ENCODE measurements at places on chromosomes 4 and X.
A peak's percentile ranks its signal among the peaks of the same experiment; 100 is the strongest.

GRCh38 chrX:72296991-72297390 is 8.7 kb downstream of the CITED1 start:
- DNase-seq, result no peak

DNA sequence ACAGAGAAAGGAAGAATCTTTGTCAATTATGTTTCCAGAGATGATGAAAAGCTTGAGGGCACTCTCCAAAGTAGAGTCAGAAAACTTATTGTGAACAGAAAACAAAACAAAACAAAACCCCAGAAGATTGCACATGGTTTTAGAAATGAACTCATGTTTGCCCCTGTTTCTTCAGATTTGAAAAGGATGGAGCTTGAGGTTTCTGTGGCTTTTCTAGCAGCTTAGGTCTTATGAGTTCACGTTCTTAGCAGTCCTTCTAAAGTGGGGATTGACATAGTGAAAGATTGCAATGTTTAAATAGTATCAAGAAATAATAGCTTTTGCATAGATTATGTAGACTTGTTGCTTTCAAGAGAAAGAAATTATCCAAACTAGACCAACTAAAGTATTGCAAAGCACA is 421.8 kb downstream of the GBA3 start:
- no peak for DNase-seq

DNA sequence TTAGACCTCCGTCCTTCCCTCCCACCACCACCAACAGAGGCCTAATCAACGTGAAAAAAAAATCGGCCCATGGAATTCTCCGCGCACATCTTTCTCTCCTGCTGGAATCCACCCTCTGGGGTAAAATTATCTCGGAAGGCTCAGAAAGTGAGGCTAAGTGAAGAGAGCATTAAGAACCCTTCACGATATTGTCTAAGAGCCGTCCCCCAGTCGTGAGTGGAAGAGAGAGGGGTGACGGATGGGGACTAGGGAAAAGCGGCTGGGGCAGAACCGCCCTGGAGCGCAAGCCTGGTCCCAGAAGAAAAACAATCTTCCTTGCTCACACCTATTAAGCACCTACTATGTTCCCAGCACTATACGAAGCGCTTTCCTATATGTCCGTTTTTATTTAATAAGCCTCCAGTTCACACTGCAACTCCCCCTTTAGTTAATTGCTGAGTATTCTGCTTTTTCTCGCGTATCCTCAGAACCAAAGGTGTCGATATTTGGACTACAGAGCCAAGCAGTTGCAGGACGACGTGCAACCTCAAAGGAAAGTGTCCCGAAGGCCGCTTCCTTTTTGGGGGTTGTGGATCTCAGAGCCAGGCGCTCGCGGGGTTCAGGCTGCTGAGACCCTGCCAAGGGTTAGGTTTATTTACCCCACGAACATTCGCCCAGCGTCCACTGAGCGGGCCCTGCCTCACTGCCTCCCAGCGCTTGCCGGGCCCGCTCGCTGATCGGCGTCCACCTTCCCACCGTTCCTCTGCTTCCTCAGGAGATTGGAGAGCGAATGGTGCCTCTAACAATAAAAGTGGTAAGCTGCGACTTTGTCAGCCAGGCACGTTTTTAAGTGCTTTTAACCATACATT is 889 bp downstream of the MGARP start:
- DNase-seq, result no peak

GRCh38 chrX:9110808-9111207 is 76.9 kb upstream of the FAM9B start:
- no peak for DNase-seq

GRCh38 chr4:106691749-106692148 is 323.2 kb upstream of the GIMD1 start:
- DNase-seq, result no peak

DNA sequence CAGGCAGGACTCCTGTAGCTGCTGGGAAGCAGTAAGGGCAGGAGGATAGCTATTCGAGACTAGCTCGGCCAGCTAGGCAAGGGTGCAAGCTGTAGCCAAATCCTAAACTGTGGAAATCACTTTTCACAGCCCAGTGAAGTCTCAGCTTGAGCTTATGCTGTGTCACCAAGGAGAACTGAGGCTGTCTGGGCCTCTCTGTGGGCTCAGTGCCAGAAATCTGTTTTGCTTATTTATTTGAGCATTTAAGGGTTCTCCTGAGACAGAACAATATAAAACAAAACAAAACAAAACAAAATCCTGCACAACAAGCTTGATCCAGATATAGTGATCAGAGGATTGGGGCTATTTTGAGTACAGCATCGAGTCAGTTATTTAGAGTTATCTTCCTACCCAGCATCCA is 97.5 kb downstream of the FANCB start:
- DNase-seq, result no peak

DNA sequence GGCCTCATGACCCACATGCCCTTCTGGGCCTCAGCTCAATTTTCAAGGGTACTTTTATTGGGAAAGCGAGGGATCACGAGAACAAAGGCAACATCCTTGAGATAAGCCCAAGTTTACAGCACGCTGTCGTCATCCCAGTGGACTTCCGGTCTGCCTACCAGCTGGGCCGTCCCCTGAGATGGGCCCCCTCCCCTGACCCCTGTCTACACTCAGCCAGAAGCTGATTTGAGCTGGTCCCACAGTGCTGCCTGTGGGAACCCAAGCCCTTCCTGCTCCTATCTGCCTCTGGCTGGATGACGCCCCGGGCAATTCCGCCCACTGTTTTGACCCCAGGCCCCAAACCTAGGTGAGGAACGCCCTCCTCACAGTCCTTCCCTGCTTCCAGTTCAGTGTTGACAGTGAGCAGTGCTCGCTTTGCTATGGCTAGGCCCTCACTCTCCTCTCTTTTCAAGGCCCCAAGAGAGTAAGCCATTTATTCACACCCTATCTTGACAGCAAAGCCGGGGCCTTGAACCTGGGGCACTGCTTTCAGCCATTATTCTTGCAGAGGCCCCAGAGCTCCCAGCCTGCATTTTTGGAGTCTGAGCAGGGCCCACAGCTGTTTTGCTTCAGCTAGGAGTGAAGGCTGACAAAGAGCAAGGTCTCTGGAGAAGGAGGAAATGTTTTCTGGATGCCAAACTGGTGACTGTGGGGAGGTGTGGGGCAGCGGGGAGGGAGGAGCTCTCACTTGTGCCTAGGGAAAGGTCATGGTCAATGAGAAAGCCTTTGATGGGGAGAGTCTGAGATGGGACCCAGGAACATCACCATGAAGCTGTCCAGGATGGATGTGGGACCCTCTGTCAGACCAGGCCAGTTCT is 164.6 kb upstream of the BCOR start:
- DNase-seq, result no peak

DNA sequence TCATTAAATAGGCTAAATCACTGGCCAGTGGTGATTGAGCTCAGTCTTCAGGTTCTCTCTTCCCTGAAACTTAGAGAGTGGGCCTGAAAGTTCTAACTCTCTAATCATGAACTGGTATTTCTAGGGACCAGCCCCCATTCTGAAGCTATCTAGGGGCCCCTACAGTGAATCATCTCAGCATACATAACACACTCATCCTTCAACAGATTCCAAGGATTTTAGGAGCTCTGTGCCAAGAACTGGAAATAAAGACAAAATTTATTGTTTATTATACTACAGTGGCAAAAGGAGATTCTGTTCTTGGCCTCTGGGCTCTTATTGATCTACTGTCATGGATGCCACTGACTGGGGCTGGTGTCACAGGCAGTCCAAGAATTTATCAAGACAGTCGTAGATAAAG is 263.8 kb upstream of the IGFBP7 start:
- DNase-seq, result no peak

- DNase-seq, result no peak
Measured at GRCh38 chr4:163167333-163167626, 590 bp upstream of the NAF1 start.

DNA sequence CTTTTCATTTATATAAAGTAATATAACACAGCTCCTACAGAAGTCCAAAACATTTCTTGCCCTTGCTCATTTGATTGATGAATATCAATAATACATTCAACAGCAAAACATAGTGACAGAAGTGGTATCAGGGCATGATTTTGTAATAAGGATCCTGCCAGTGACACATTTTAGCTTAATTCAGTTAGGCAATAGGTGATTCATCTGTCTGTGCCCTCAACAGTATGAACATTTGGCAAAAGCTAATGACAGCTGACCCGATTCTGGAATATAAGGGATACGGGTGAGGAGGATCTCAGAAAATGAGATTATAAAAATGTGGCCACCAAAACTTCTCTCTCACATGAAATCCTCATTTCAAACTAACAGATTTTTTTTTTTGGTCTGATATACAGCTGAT is 294.0 kb downstream of the CAMK2D start:
- DNase-seq, result no peak

- DNase-seq, result no peak
Measured at GRCh38 chr4:105568584-105568983, 16.2 kb downstream of the ARHGEF38 start.

- no peak for DNase-seq
Measured at GRCh38 chr4:82715731-82716617, 82.6 kb downstream of the SCD5 start.

DNA sequence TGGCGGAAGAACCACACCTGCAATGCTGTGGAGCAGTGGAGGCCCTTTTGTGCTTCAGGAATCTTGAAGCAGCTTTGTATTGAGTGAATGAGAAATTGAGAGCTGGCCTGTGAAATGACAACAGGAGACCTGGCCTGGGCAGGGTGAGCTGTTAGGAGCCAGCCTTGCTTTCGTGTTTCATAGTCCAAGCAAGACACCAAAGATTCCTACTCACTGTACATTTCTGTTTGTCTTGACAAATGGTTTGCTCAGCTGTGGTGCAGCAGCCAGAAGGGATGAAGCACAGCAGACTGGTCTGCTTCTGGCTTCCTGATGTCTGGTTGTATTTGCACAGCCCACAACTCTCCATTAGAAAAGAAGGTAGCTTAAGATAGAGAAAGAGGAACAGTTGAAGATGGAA is 96.5 kb downstream of the GATB start:
- DNase-seq, result no peak

DNA sequence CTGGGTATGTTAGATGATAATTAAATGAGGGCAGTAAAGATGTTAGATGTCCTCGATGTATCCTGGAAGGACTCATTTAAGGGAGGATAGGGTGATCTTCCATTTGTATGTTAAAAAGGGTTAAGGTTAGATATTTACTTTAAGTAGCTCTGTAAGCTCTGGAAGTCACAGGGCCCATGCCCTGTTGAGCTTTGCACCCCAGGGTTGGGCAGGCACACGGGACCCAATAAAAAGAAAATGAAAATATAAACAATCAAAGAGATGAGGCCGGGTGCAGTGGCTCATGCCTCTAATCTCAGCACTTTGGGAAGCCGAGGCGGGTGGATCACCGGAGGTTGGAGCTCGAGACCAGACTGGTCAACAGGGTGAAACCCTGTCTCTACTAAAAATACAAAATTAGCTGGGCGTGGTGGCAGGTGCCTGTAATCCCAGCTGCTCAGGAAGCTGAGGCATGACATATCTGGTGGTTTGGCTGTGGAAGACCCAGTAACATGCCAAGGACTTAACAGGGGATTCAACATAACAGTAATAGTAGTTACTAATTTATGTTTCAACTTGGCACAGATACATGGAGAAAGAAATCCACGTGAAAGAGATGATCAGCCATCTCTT is 16.9 kb upstream of the PHEX start:
- no peak for DNase-seq

DNA sequence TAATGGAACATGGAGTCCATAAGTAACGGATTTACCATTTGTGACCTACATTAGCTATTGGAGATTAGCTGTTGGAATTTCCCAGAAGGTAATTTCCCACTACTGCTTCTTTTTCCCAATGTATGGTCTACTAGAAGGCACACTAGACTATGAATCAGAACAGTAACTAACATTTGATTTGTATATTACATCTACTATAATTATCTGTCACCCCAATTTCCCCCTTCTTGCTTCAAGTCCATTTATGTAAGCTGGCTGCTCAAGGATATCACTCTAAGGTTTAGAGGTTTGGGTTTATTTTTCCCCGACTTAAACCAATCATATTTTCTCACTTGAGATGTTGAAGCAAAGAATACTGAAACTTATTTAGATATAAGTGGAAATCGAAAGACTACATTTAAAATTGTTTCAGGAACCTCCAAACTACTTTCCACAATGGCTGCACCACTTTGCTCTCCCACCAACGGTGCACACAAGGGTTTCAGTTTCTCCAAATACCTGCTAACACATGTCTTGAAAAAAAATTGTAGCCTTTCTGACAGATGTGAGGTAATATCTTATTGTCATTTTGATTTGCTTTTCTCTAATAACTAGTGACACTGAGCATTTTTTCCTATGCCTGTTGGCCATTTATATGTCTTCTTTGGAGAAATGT is 33.3 kb upstream of the H2AZ1 start:
- no peak for DNase-seq

DNA sequence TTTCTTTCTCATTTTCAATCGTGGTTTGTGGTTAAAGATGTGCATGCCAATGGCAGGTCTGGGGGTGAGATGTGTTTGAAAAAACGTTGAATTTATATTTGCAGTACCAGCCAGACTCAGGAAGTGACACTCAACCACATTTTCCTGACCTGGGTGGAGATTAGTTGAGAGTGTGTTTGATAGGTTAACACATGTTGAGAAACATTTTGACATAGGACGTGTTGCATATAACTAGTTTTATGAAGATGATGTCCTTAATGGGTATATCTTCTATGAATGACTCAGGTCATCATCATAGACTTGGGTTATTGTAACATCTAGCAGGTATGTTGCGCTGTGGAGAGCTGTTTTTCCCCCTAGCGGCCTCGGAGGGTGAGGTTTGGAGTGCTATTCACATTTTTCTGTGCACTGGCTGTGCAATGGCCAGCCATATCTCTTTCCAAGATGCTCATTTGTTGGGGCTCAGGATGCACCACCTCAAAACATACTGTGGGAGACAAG is 21.7 kb upstream of the CD38 start:
- DNase-seq, result peak; percentile 23

DNA sequence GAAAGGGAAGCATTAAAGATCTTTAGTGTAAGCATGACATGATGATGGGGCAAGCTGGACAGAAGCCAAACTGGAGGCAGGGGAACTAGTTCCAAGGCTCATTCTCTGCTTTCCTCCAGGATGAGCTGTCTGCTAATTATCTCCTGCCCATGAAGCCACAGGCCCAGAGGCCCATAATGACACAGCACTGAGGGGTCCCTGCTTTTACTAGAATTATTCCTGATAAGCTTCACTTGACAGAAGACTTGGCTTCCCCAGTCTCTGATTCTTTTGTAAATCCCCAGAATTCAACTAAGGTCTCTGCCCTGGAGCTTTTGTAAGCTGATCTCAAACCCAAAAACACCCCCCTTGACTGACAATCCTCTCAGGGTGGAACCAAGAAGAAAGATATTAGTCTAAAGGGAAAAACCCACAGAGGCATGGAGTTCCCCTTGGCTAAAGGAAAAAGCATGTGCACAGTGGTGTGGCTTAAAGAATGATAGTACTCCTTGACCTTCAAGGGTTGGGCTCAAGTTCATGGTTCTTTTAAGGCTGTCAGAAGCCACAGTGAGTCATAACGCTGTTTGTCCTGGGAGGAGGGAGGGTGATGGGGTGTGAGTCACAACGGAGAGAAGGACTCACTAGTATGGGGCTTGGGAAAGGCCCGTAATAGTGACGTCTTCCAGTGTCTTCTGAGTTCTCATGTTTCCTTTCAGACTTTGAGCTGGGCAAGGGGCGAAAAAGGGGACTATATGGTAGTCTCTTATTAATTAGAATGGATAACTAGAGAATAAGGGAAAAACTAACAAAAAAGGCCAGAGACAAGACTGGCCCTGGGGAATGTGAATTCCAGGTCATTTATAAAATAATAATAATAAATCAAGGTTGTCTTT is 146.0 kb upstream of the CPEB2 start:
- DNase-seq, result peak; percentile 13

GRCh38 chrX:41512394-41512793 is 65.3 kb downstream of the NYX start:
- DNase-seq, result no peak
